Activated CD4-positive, alpha-beta memory T cell treated with anti-CD3 and anti-CD28 coated beads, Interleukin-2, amount 10 ng/mL, durations not matched to agents 7 days and 5 days (primary cell): ENCODE measurements at places on chromosomes 7 and 10. TPM values are rescaled to one million over a fixed set of nuclear protein-coding genes. Genes with fewer than 3 reads are reported as not detected.

DNA sequence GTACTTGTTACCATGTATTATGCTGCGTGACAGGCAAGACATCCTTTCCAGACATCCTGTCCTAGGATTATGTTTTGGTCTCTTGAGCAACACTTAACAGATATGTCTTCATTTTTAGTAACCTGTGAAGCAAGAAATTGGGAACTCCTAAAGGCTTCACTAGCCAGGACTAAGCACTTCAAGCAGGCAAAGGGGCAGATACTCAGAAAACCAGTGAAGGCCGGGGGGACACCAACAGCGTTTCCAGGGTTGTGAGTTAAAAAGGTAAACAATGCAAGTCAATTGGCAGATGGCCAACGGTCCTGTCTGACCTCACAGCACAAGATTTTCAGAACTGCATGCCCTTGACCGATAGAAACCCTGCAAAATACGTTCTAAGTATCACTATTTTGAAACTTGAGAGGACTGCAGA lies 77.6 kb upstream of the SFMBT2 start:
- peaks cover 58% of the 10 kb centered on the region for H3K4me1 ChIP-seq
- H3K36me3 ChIP-seq: peaks cover 25% of the 10 kb centered on the region
- H3K27me3 ChIP-seq: no peaks in the 10 kb centered on the region
- no peak overlapping the region for H3K27ac ChIP-seq

GRCh38 chr10:127441350-127442219 lies 107.5 kb upstream of the NPS start:
- no peak overlapping the region for H3K27ac ChIP-seq
- H3K36me3 ChIP-seq: no peaks in the 10 kb centered on the region
- H3K4me3 ChIP-seq: no peak overlapping the region
- no peaks in the 10 kb centered on the region for H3K27me3 ChIP-seq
- DNase-seq: no peak
- no peaks in the 10 kb centered on the region for H3K4me1 ChIP-seq

GRCh38 chr10:24901686-24902399 lies 50.6 kb downstream of the PRTFDC1 start:
- H3K4me3 ChIP-seq: no peak overlapping the region
- H3K27ac ChIP-seq: peak overlapping the region; percentile 31
- peaks cover 35% of the 10 kb centered on the region for H3K4me1 ChIP-seq
- no peak for DNase-seq

DNA sequence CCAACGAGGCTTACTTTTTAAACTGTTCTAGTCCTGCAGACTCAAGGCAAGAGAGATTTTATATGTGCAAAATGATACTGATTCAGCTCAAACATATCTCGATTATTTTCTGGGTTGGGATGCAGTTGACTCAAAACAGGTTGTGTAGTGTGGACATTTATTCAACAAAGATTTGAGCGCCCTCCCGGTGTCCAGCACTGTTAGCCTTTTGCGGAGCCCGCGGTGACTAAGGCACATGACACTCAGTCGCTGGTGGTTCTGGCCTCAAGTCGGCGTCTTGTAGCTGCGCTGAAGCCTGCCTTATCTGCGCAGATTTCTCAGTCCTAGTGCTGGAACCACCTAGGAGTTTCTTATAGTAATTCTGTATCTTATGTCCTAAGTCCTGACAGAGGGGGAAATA lies 938 bp upstream of the CADPS2 start:
- no peak overlapping the region for H3K27ac ChIP-seq
- H3K4me3 ChIP-seq: peak overlapping the region; percentile 34
- no peaks in the 10 kb centered on the region for H3K36me3 ChIP-seq
- peaks cover 10% of the 10 kb centered on the region for H3K4me1 ChIP-seq

DNA sequence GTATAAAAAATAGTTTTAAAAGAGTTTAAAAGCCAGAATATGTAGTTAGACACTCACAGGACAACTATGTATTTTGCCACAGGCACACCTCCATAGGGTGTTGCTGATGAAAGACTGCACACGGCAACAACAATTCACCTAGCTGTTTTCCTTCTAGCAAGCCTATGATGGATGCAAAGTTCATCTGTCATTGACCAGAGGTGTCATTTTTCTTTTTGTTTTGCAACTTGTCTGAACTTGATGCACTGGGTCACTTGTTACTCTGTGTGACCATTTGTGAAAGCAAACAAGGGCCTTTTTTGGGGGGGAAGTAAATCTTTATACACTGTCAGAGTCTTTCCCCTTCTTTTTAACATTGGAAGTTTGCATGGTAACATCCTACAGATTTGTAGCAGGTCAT lies 258.0 kb upstream of the SEMA3A start:
- no peak overlapping the region for H3K27ac ChIP-seq
- H3K4me1 ChIP-seq: no peaks in the 10 kb centered on the region
- H3K36me3 ChIP-seq: no peaks in the 10 kb centered on the region

DNA sequence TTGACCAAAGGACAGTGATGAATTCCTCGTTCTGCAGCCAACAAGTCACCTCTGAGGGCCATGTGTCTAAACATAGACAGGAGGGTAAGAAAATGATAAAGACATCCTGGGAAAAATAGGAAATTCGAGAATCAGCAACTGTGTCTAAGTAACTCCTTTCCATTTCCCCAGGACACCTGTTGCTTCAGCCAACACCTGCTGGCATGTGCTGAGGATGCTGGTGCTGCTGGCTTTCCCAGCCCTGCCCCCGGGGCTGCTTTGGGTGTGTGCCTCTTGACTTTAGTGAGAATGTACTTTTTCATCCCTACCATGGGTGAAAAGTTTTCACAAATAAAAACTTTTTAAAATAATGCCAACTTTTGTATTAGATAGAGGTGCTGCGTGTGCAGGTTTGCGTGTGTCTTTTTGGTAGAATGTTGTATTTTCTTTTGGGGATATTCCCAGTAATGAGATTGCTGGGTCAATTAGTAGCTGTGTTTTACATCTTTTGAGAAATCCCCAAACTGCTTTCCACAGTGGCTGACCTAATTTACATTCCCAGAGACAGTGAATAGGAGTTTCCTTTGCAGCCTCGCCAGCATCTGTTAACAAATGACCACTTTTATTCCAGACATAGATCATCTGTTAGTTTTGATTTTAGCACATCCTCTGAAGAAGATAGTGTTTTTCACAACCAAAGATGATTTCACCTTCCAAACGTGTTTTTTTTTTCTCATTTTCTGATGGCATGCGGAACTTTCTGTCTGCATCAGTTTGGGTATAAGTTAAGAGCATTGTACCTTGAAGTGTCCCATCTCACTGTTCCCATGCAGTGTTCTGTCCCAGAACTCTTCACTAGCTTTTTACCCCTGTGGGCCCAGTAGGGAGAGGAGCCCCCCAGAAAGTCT lies 104.2 kb upstream of the ACBD5 start:
- no peak for DNase-seq
- no peaks in the 10 kb centered on the region for H3K36me3 ChIP-seq
- peaks cover 24% of the 10 kb centered on the region for H3K4me1 ChIP-seq
- H3K27me3 ChIP-seq: peaks cover 12% of the 10 kb centered on the region
- no peak overlapping the region for H3K4me3 ChIP-seq
- no peak overlapping the region for H3K27ac ChIP-seq

Gene H2BK1
- not detected for total RNA-seq

Gene TRRAP
- total RNA-seq: 54.3 TPM

Gene PAX4
- total RNA-seq: not detected

Gene NOD1
- total RNA-seq: 19.6 TPM
